ENCODE measurements at places on chromosomes 4 and X. TPM values are rescaled to one million over a fixed set of nuclear protein-coding genes. Genes with fewer than 3 reads are reported as not detected.
A peak's percentile ranks its signal among the peaks of the same experiment; 100 is the strongest.

GRCh38 chr4:13920901-13921300 is 293.4 kb upstream of the BOD1L1 start:
- no peak for DNase-seq

GRCh38 chr4:165124488-165124887 is 11.8 kb upstream of the TMEM192 start:
- DNase-seq: no peak

GRCh38 chr4:76197971-76198410 is 15.6 kb downstream of the SCARB2 start:
- DNase-seq: peak; percentile 5

DNA sequence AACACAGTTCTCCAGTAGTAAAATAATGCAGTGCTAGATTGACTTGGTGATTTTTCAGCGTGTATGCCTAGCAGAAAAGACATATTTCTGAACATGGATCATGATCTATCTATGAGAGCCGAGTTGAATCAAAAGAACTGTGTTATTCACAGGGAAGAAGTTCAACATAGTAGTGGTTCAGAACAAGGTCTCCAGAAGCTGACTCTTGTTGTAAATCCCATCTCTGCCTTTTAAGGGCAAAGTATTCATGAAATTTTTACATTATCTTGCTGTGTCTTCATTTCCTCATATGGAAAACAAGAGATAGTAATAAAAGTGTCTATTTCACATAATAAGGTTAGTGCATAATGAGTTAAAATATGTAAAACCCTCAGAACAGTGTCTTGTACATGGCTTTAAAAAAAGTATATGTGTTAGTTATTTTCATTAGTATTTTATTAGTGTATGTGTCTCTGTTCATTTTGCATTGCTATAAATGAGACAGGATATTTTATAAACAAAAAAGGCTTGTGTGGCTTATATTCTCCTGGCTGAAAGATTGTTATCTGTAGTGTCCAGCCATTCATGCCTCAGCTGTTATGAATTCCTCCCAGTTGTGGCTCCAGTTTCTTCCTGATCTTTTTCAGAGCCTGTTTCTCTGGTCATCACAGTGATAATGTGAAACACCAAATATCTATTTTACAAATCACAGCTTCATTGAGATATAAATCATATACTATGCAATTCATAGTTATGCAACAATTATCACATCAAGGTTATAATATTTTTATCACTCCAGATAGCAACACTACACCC is 1351.2 kb downstream of the STIM2 start:
- DNase-seq: no peak

DNA sequence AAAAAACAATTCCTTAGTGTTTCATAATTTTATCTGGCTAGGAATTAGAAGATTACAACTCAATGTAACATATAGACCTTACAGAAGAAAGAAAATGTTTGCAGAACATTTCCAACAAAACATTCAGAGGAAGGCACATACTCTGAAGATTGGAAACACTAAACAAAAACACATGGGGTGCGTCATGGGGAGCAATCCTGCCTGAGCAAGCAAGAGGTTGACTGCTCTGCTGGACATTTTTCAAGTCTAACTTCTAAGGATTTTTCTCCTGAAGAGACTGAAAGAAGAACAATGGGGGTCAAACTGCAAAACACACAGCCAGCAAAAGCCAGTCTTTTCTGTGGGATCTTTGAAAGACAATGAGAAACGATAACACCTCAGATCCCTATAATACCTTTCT is 182.8 kb downstream of the GUCY2F start:
- DNase-seq: no peak

GRCh38 chr4:179728305-179728704 is 2286.1 kb upstream of the AGA start:
- DNase-seq: no peak

- no peak for DNase-seq
These were observed 105.9 kb upstream of the SCOC start for GRCh38 chr4:140267576-140267975.

SRPX2 gene
- polyA plus RNA-seq: not detected

SLC6A14 gene
- not detected for polyA plus RNA-seq

SEPTIN6 gene
- 161 TPM for polyA plus RNA-seq

SLITRK2 gene
- polyA plus RNA-seq: not detected

TAF1 gene
- 10.2 TPM for polyA plus RNA-seq
